ENCODE measurements at places on chromosomes 2 and 18.

DNA sequence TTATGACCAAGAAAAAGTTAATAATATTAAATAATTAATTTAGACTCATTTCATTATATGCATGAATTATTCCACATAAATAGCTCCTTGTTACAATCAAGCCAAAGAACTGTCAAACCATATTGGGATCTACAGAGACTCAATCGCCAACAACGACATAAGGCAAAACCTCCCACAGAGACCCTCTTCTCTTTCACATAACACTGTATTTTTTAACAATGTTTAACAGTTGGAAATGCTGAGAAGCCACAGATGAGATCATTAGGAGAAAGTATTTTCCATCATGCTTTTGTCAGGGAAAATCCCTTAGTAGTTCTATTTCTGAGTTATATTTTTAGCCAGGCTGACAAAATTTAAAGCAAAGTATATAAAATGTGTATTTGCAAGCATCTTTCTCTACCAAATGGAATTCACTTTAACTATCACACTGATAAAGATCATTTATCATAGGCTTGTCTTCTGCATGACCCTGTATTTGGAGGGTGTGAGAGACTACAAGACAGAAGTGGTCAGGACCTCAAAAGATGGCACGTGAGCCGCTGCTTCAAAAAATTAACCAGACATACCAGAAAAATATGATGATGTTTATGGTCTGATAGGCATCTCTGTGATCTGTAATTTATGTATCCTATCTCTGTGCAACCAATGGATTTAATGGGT is 383.8 kb downstream of the NRXN1 start:
- no peak for DNase-seq

GRCh38 chr2:41540272-41540998 is 507.4 kb upstream of the PKDCC start:
- no peak for DNase-seq

DNA sequence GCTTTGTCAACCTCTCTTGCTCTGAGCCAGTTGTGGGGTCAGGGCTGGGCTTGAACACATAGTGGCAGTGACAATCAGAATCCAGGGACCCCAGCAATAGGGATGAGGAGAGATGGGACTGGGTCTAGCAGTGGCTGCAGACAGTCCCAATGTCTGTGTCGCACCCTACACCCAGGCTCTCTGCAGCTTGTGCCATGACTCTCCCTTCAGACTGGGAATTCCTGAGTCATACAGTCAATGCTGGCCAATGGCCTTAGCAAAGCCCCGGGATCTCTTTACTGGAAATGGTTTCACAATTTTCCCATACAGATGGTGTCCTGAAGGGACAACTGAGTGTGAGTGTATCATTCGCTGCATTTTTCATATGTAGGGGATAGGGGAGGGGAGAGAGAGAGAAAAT is 74.2 kb upstream of the CELF4 start:
- no peak for DNase-seq

GRCh38 chr2:119008108-119008507 is 66.1 kb downstream of the MARCO start:
- DNase-seq: no peak

DNA sequence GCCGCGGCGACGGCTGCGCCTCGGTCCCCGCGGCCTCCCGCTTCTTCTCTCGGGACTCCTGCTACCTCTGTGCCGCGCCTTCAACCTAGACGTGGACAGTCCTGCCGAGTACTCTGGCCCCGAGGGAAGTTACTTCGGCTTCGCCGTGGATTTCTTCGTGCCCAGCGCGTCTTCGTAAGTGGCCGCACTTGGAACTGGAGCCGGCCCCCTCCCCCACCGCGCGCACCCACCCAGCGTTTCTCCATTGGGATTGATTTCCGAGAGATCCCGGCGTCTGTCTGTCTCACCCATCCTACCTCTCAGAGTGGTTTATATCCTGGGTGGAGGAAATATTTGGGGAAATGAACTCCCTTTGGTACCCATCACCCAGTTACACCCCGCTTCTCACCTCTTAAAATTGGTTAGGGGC is 498 bp downstream of the ITGAV start:
- DNase-seq: no peak

- DNase-seq: no peak
Measured at GRCh38 chr2:65349863-65350262, 82.5 kb downstream of the SPRED2 start.

DNA sequence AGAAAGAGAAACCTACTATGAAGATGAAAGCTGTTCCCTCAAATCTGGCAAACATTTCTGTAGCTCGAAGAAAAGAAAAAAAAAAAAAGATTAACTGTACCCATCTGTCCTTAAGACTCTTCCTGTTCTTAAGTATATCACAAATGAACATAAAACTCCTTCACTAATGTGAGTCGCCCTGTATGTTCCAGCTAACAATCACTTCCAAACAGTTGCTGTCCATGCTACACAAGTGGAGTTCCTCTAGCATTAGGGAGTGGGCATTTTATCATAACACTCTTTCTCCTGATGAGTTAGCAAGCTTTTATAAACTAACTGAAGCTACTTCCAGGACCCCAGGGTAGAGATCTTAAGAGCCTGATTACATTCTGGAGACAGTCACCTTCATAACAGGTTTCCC is 5.8 kb downstream of the CUL3 start:
- no peak for DNase-seq

DNA sequence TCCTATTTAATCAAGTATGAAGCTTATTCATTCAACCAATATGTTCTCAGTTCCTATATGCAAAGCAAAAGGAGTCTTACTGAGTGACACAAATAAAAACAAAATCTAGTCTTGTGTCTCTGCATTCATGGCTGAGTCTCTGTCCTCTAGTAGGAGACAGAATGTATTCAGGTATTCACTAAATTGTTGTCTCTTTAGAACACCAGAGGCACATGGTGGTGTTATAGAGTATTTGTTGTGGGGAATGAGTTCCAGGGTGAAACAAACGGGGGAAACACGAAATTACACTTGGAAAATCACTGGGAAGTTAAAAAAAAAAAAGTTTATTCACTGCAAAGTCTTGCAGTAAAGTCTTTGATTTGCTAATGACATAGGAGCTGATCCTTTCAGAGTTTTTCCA is 131.7 kb upstream of the FSHR start:
- no peak for DNase-seq

DNA sequence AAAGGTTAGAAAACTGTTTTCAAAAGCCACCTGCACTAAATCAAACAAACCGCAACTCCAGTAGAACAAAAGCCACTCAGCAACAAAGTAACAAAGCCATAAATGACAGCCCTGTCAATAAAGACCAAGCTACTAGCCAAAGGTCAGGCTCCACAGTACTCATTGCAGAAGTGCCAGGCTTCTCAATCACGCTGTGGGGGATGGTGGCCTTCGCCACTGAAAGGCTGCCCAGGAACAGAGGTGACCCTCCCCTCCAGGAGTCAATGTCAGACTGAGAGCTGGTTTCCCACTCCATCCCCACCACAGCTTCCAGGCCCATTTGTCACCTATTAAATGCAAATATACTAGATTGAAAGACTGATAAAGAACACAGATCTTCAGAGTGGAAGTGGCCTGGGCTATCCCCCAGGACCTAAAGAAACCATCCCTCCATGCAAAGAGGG is 5.9 kb downstream of the ATP8B1 start:
- no peak for DNase-seq

- DNase-seq: peak; percentile 71
Measured at GRCh38 chr2:240513549-240514287, 44.1 kb downstream of the ANKMY1 start.

DNA sequence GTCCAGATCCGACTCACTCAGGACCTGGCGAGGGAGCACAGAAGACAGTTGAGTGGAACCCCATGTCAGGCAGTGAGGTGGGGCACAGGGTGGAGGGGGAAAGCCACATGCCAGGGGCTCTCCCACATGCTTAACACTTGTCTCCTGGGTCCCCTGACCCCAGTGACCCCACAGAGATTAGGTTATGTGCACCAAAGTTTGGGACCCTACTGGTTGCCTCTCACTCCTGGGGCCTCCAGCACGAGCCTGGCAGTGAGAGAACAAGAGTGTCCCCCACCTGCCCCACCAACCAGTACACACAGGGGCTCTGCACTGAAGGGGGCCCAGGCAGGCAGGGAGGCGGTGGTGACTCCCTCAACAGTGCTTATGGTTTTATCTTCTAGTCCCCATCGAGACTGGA is 58.3 kb downstream of the CIB4 start:
- DNase-seq: no peak

- DNase-seq: no peak
Measured at GRCh38 chr2:159459279-159459678, 157.1 kb downstream of the BAZ2B start.

DNA sequence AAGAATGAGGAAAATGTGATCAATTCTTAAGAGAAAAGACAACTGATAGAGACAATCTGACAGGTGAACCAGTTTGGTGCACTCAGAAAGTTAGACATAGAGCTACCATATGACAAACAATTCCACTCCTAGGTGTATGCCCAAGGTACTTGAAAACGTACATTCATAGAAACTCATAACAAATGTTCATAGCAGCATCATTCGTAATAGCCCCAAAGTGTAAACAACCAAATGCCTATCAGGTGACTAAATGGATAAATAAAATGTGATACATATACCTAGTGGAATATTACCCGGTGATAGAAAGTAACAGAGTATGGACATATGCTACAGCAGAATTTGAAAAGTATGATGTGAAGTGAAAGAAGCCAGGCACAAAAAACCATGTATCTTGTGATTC is 149.3 kb upstream of the TRIB2 start:
- DNase-seq: no peak

GRCh38 chr18:50469380-50469781 is 90.5 kb upstream of the MAPK4 start:
- DNase-seq: no peak

- no peak for DNase-seq
Measured at GRCh38 chr2:86283411-86284030, 53.9 kb downstream of the REEP1 start.

- DNase-seq: no peak
Measured at GRCh38 chr18:46761059-46761769, 4.4 kb upstream of the ST8SIA5 start.

DNA sequence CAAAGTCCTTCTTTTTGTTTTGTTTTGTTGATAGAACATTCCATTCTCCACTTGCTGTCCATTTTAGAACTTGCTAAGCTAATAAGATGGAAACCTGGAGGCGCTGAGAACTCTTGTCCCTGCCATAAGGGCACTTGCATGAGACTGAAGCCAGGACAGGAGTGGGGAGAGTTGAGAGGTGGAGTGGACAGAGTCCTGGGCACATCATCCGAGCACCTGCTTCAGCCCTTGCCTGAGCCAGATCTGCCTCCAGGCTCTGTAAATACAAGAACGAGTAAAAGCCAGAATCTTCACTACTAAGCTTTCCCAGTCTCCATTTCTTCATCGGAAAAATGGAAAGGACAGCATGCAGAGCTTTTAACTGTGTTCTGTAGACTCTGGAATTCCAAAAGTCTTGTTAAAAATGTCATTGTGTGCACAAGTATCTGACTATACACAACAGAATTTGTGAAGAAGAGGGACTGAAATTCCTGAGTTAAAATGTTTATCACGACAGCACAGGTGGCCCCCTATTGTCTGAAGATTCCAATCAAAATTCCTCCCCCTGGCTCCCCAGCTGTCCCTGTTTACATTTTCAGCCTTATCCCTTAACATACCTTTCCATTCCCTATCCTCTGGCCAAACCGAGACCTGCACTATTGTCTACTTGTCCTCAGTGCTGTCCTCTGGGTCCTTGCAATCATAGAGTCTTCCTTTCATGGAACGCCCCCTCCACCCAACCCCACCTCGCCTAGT is 498.2 kb upstream of the TNP1 start:
- no peak for DNase-seq

- no peak for DNase-seq
Measured at GRCh38 chr18:39033312-39033711, 1467.7 kb upstream of the CELF4 start.

GRCh38 chr2:17821535-17822444 is 5.5 kb downstream of the MSGN1 start:
- DNase-seq: no peak

DNA sequence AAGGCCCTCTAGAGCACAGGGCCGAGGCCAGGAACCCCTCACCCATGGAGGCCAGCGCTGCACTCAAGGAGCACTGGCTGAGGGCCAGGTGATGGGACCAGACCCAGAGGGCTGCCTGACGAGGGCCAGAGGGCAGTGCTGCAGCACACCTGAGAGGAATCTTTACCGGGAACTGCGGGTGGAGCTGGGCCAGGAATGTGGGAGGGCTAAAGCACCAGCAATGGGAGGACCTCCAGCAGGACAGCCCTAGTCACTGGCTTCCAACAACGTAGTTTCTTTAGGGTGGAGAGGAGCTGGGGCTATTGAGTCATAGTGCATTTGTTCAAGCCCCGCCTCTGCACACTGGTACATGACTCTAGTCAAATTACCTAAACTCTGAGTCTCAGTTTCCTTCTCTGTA is 143.4 kb downstream of the TMEM17 start:
- DNase-seq: no peak

DNA sequence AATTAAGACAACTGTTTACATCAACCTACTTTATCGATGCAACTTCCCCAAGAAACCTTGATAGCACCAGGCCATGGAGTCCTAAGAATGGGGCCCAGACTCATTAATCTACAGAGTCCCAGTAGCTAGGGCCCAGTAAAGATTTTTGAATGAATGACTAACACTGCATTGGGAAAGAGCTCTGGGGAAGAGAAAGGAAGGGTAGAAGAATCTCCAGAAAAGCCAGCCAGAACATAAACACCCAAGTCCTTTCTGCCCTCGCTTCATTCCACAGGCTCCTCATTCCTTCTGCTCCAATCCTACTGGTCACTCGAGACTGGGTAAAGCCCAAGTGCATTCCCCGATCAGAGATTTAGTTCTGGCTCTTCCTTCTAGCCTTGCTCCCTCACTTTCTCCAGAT is 44.3 kb downstream of the CYRIA start:
- no peak for DNase-seq

DNA sequence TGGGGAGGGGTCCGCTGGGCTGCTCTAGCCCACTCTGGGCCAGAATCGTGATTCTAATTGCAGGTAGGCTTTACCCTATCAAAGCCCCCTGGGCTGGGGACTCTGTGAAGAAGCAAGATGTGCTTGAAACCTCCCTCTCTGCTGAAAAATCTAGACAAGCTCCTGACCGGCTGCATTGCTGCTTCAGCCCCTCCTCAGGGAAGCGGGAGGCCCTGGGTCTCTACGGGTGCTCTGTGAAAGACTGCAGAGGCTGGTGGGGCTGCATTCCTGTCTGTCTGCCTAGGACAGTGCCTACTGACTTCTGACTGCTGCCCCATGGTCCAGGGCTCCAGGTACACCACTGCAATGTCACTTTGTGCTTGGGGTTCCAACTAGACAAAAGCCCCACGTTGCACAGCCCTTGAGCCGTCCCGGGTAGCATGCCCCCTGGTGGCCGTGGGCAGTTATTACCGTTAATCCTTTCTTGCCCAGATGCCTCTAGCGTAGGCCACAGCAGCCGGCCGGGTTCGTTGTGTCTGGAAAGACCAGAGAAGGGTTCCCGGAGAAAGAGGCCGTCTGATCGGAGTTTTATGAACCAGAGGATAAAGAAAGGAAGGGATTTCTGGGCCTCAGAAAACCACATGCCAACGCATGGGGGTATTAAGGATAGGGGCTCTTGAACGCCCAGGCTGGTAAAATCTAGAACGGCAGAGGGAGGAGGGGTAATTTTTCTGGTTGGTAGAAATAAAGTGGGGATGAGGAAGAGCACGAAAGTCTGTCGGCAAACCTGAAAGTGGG is 15.9 kb upstream of the C1QL2 start:
- peak; percentile 9 for DNase-seq

- no peak for DNase-seq
Measured at GRCh38 chr2:216996279-216996845, 136.5 kb upstream of the TNP1 start.

All from stimulated activated CD8-positive, alpha-beta memory T cell treated with anti-CD3 and anti-CD28 coated beads, Interleukin-15, amount 100 ng/mL, for 48 hours (primary cell).